Stimulated activated CD4-positive, alpha-beta T cell treated with anti-CD3 and anti-CD28 coated beads, Interleukin-2, amount 100 ng/mL, for 24 hours (primary cell): ENCODE measurements at places on chromosomes 3 and 15.

GRCh38 chr15:34837246-34838016, 42.1 kb upstream of the ACTC1 start:
- no peak for DNase-seq

- no peak for DNase-seq
These were observed 409.0 kb upstream of the PROK2 start for GRCh38 chr3:72193771-72194430.

DNA sequence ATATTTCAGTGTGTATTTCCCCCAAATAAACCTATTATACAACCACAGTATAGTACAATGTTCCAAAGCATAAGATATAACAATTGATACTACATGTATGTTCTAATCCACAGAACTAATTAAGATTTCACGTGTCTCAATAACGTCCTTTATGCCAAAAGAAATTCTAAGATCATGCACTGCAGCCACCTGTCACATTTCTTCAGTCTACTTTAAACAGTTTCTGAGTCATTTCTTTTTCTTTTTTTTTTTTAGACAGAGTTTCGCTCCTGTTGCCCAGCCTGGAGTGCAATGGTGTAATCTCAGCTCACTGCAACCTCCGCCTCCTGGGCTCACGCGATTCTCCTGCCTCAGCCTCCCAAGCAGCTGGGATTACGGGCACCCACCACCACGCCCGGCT, 190.2 kb downstream of the STAG1 start:
- DNase-seq = no peak

- DNase-seq = peak; percentile 71
These were observed 506 bp upstream of the ATP1B3 start for GRCh38 chr3:141875893-141876380.

DNA sequence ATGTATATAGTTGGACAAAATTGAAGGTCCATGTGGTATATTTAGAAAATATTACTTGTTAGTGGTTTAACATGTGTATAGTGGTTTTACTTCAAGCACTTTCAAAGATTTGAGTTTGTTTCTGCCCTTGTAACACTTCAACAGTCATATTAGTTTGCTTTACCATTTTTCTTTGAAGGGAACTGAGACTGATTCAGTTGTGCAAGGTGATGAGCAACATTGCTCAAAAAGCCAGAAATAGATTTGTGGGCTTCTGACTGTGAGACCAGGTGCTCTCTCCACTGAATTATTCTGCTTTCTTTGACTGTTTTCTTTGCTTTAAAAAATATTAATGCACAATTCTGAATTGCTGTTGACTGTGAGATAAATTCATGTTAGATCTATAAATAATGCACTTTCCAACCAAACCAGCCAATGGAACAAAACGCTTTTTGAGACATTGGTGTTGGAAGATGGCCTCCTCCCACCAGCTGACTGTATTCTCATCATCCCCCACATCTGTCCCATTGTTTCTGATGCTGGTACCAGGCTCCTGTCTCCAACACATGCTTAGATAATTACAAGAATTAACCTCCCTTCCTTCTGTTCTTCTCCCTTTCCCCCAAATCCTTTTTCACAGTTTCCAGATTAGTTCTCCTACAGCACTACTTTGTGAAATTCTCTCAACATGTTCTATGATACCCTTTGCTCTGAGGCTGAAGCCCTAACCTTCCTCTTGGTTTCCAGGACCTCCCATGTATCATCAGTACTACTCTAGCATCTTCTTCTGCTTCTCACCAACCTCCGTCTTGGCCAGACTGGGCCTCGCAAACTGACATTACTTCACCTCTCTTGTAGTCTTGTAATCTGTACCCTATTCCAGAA, 27.9 kb downstream of the PLCL2 start:
- no peak for DNase-seq

- no peak for DNase-seq
These were observed 33.5 kb downstream of the ALS2CL start for GRCh38 chr3:46660003-46660402.

GRCh38 chr3:56747150-56747549, 54.6 kb downstream of the ARHGEF3 start:
- DNase-seq = no peak

DNA sequence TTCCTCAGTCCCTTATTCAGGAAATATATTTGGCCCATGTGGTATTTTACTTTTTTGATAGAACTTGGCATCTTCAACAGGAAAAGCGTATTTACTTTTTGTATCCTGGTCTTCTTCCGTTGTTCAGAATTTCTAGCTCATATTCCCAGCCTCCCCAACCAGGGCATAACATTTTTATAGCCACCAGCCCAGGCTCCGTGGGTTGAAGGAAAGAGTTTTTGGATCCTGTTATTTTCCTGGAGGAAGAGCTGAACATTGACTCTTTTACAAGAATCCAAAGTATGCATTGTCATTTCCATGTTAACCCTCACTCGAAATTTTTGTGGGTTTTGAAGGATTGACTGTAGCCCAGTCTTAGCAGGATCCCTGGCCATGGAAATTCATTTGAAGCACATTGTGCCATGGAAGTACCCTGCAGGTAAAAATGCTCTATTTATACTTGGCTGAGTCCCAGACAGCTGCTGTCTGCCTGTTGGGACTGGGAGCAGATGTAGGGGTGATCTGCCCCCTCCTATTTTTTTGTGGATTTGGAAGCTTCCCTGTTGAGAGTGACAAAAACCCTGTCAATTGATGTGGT, 98.8 kb downstream of the AKAP13 start:
- no peak for DNase-seq

DNA sequence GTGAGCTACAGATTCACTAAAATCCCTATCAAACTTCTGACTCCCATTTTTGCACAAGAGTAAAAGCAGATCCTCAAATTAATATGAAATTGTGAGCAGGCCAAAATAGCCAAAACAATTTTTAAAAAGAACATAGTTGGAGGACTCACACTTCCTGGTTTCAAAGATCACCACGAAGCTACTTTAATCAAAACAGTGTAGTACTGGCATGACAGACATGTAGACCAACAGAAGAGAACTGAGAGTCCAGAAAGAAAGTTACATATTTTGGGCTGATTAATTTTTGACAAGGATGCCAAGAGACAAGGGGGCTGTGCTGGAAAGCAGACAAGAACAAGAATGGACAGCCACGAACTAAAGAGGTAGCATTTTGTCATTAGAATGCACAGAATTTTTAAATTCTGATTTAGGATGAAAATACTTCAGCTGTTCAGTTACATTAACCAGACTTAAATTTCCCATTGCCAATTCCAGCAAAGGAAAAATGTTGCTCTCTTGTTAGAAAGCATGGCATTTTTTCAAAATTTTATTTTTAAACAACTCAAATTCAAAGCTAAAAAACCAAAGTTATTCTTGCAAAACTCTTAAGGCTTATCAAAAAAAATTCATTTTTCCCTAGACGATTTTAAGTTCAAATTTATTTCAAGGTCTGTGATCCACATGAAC, 14.0 kb downstream of the RYK start:
- no peak for DNase-seq

- no peak for DNase-seq
These were observed 730.6 kb upstream of the NECTIN3 start for GRCh38 chr3:110341047-110341446.

DNA sequence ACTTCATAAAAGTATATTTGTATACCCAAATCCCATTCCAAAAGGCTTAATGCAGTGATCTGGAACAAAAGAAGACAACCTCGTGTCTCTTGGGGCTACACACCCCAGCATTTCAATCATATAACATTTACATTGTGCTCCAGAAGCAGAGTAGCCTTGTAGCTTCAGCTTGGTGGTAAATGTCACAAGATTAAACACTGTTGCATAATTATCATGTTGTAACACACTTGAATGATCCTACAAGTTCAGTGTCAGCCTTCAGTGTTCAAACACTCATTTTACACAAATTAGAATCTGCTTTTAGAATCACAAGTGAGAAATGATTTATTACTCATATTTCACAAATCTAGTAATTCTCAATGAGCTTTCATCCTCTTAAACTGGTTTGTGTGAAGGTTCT, 122.6 kb downstream of the CNTN3 start:
- no peak for DNase-seq

- no peak for DNase-seq
These were observed 49.0 kb upstream of the GOLGA8J start for GRCh38 chr15:30033763-30034162.

DNA sequence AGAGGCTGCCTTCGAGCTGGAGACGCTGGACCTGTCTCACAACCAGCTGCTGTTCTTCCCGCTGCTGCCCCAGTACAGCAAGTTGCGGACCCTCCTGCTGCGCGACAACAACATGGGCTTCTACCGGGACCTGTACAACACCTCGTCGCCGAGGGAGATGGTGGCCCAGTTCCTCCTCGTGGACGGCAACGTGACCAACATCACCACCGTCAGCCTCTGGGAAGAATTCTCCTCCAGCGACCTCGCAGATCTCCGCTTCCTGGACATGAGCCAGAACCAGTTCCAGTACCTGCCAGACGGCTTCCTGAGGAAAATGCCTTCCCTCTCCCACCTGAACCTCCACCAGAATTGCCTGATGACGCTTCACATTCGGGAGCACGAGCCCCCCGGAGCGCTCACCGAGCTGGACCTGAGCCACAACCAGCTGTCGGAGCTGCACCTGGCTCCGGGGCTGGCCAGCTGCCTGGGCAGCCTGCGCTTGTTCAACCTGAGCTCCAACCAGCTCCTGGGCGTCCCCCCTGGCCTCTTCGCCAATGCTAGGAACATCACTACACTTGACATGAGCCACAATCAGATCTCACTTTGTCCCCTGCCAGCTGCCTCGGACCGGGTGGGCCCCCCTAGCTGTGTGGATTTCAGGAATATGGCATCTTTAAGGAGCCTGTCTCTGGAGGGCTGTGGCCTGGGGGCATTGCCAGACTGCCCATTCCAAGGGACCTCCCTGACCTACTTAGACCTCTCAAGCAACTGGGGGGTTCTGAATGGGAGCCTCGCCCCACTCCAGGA, 21.1 kb downstream of the NRROS start:
- DNase-seq = no peak

DNA sequence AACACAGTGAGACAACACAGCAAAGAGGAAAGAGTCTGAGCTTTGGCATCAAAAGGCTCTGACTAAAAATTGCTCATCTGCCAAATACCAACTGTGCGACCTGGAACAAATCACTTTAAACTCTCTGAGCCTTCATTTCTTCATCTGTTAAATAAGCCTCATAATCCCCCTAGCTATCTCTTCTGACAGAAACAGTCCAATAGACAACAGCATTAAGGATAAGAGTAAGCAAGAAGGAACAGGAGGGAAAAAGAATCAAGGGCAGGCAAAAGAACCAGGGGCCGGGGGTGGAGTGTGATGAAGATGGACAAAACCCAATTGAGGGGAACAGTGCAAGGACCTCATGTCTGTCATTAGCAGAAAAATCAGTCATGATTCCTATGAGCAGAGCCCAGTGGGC, 79.4 kb upstream of the SETMAR start:
- DNase-seq = no peak

- DNase-seq = no peak
These were observed 72.4 kb downstream of the SENP2 start for GRCh38 chr3:185658504-185658912.

- no peak for DNase-seq
These were observed 61.4 kb downstream of the WHAMM start for GRCh38 chr15:82870727-82871320.

- no peak for DNase-seq
These were observed 1.6 kb downstream of the NMD3 start for GRCh38 chr3:161222662-161223061.

GRCh38 chr3:177835008-177835407, 637.7 kb upstream of the TBL1XR1 start:
- peak; percentile 9 for DNase-seq

DNA sequence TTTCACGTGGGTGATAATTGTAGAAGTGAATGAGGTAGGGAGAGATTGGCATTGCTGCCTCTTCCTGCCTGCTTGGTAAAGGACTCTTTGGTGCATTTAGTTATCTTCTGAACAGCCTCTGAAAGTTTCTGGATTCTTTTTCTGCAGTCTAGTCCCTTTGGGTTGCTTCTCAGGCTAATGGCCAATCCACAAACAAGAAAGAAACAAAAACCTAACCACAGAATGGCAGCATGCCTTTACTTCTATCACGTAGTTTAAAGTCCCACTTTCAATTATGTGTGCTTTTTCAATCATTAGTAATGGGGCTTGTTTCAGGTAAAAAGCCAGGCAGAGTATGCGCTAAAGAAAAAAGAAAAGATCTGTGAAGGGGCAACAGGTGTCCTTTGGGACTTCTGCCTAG, 7.4 kb downstream of the FGF12 start:
- no peak for DNase-seq

- DNase-seq = no peak
These were observed 8.1 kb downstream of the TIPARP start for GRCh38 chr3:156682501-156682900.

DNA sequence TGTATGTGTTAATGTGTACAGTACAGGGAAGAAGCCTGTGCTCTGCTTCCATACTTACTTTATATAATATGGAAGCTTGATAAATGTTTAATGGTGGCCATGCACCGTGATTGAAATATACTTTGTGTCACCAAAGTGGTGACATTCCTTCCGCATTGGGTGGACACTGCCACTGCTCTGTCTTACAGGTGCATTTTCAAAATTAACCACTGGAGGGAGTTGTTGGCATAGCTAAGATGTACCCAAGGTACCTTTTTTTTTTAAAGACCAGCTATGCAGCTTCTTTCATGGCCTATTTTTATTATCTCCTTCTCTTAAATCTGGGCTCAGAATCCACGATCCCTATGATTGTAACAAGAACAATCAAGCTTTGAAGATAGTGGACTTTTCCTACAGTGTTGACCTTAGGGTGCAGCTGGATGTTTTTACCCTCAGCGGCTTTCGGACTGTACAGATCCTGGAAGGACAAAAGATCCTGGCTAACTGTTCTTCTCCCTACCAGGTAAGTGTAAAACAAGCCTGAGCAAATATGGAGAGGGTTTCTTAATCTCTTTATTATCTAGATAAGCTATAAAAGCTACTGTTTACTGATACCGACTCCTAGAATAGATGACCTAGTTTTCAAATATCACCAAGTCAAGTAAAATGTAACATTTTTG, 21.6 kb upstream of the PAK6 start:
- no peak for DNase-seq
